ENCODE measurements at places on chromosomes 11 and 22. TPM values are rescaled to one million over a fixed set of nuclear protein-coding genes. Genes with fewer than 3 reads are reported as not detected.

DNA sequence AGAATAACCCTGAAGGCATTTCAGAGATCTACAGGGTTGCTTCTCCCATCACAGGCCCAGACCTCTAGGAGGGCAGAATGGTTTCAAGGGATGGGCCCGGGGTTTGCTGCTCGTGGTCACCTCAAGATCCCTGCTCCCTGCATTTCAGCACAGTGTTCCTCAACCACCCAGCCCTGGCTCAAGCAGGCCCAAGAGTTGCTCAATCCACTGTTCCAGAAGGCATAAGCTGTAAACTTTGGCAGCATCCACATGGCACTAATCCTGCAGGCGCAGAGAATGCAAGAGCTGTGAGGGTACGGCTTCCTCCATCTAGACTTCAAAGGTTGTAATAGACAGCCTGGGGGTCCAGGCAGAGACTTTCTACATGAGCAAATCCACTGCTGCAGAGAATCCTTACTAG is 225.0 kb upstream of the UBASH3B start:
- ATAC-seq = no peak

GRCh38 chr11:106503901-106504300 is 426.4 kb downstream of the AASDHPPT start:
- ATAC-seq = no peak

- ATAC-seq = no peak
Observed at GRCh38 chr22:25062386-25063085, 110.0 kb downstream of the KIAA1671 start.

The TTC28 gene
- 5.5 TPM for total RNA-seq

DNA sequence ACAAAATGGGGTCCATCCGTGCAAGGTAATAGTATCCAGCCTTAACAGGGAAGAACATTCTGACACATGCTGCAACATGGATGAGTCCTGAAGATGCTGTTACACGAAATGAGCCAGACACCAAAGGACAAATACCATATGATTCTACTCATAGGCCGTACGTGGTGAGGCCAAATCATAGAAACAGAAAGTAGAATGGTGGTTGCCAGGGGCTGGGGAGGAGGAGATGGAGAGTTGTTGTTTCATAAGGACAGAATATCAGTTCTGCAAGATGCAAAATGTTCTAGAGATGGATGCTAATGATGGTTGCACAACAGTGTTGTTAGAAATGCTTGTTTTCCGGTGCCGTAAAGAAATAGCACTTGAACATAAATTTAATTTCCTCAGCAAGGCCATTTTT is 2.6 kb downstream of the TBX10 start:
- ATAC-seq = no peak

Measured in esophagus mucosa (tissue), 1 donor.